ENCODE measurements at places on chromosomes 4 and X. TPM values are rescaled to one million over a fixed set of nuclear protein-coding genes. Genes with fewer than 3 reads are reported as not detected.

GRCh38 chr4:127486248-127486647 lies 146.5 kb upstream of the INTU start:
- H3K27ac ChIP-seq: no peak overlapping the region
- H3K4me3 ChIP-seq: no peak overlapping the region
- H3K36me3 ChIP-seq: no peaks in the 10 kb centered on the region
- no peaks in the 10 kb centered on the region for H3K27me3 ChIP-seq

DNA sequence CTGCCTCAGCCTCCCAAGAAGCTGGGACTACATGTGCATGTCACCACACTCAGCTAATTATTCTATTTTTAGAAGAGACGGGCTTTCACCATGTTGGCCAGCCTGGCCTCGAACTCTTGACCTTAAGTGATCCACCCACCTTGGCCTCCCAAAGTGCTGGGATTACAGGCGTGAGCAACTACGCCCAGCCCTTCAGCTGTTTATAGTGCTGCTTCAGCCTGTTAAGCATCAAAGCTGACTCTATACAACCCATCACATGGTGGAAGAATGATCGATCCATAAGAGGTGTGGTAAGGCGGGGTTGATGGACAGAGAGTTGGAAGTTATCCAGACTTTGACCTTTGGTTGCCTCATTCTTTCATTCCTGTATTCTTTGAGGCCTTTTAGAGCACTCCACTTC lies 56.2 kb upstream of the RAPGEF2 start:
- no peaks in the 10 kb centered on the region for H3K36me3 ChIP-seq
- no peaks in the 10 kb centered on the region for H3K27me3 ChIP-seq
- H3K4me1 ChIP-seq: no peaks in the 10 kb centered on the region
- H3K4me3 ChIP-seq: no peak overlapping the region
- no peak overlapping the region for H3K27ac ChIP-seq

GRCh38 chrX:44314808-44315207 lies 28.7 kb downstream of the EFHC2 start:
- no peaks in the 10 kb centered on the region for H3K27me3 ChIP-seq
- H3K27ac ChIP-seq: no peak overlapping the region
- no peaks in the 10 kb centered on the region for H3K4me1 ChIP-seq
- DNase-seq: no peak

GRCh38 chrX:133229361-133229760 lies 11.2 kb upstream of the TFDP3 start:
- no peak overlapping the region for H3K27ac ChIP-seq
- H3K4me3 ChIP-seq: no peak overlapping the region
- no peak for DNase-seq

The CXCL3 gene
- not detected for total RNA-seq

The TNMD gene
- total RNA-seq: not detected

The TEX28 gene
- not detected for total RNA-seq

The UGT2B11 gene
- total RNA-seq: not detected

All from ascending aorta (tissue), 2 donors.